ENCODE measurements at places on chromosomes 11 and 22. TPM values are rescaled to one million over a fixed set of nuclear protein-coding genes. Genes with fewer than 3 reads are reported as not detected.

DNA sequence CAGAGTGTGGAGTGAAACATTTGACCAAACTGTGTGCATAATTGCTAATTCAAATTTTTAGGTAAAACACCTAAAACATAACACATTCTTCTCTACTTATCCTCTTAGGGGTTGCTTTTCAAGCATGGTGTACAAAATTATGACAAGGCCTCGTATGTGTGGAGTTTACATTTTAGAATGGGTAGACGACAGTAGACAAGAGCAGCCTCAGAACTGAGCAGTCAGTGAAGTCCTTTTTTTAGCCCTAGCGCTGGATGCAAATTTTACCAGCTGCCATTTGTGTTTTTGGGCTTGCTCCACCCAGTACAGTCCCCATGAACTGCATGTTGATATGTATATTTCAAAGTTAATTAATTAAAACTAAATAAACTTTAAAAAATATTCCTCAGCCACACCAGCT lies 64.7 kb upstream of the TOP3B start:
- H3K36me3 ChIP-seq: no peaks in the 10 kb centered on the region
- no peaks in the 10 kb centered on the region for H3K27me3 ChIP-seq
- no peak for DNase-seq
- no peak overlapping the region for H3K27ac ChIP-seq
- H3K4me3 ChIP-seq: no peak overlapping the region
- H3K4me1 ChIP-seq: no peaks in the 10 kb centered on the region

GRCh38 chr11:102071497-102072472 lies 24.5 kb downstream of the CFAP300 start:
- no peak overlapping the region for H3K4me3 ChIP-seq
- H3K27ac ChIP-seq: no peak overlapping the region
- no peaks in the 10 kb centered on the region for H3K4me1 ChIP-seq
- H3K27me3 ChIP-seq: no peaks in the 10 kb centered on the region
- H3K36me3 ChIP-seq: no peaks in the 10 kb centered on the region
- DNase-seq: no peak

GRCh38 chr11:44747316-44747715 lies 20.6 kb downstream of the TSPAN18 start:
- DNase-seq: no peak
- H3K36me3 ChIP-seq: no peaks in the 10 kb centered on the region
- no peaks in the 10 kb centered on the region for H3K4me1 ChIP-seq
- H3K27ac ChIP-seq: no peak overlapping the region

DNA sequence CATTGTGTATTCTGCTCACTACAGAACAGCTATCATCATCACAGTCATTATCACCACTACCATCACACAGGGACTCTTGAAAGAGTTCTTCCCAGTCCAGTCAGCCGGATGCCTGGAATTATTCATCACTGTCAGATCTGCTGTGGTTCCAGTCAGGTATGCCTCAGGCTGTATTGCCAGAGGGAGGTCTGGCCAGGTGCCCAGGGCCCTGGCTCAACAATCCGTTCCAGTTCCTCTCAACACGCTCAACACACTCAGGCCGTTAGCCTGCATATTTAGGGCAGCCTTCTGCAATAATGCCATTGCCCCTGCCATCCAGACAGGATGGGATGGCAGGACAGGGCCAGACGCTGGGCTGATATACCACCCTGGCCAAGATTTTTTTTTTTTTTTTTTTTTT lies 28.6 kb upstream of the RASL10A start:
- H3K4me1 ChIP-seq: no peaks in the 10 kb centered on the region
- H3K27ac ChIP-seq: no peak overlapping the region
- H3K36me3 ChIP-seq: peaks cover 2% of the 10 kb centered on the region
- no peaks in the 10 kb centered on the region for H3K27me3 ChIP-seq
- no peak overlapping the region for H3K4me3 ChIP-seq

DNA sequence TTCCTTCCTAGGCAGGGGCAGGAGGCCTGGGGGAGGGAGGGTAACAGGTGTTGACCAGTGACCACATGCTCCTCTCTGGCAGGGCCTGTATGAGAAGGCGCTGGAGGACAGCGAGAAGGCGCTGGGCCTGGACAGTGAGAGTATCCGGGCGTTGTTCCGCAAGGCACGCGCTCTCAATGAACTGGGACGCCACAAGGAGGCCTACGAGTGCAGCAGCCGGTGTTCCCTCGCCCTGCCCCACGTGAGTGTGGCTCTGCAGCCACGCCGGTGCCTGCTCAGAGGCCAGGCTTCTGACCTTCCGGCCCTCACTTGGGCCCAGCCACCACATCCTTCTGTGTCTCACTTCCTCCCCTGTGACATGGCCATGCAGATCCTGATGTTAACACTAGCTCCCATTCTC lies 25.8 kb downstream of the ZC3H7B start:
- H3K27ac ChIP-seq: no peak overlapping the region
- H3K27me3 ChIP-seq: no peaks in the 10 kb centered on the region
- H3K36me3 ChIP-seq: no peaks in the 10 kb centered on the region
- no peak for DNase-seq
- H3K4me1 ChIP-seq: no peaks in the 10 kb centered on the region

Gene RHOD
- total RNA-seq: 20.1 TPM

Gene NCF4
- 22.9 TPM for total RNA-seq

DNA sequence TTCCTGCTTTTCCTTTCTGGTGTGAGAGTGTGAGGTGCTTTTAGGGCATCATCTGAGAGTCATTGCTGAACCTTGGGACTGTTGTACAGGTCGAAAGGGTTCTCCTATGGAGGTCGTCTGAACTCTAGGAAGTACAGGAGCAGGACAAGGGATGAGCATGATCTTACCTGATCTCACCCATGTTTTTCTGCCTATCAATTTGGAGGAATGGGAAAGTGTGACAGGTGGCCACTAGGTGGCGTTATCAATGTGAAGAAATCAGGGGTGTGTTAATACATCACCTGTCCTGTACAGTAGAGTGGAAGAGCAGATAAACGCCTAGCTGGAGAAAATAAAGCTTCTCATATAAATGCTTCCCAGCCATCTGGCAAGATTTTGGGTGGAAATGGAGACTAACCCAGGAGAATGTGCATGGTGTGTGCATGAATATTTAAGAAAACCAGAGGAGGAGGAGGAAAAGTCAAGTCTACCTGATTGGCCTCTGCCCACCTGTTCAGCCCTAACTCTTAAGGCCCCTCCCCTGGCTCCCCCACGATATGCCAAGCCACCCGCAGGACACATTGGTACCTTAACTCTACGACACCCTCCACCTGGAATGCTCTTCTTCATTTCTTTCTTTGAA lies 72.0 kb upstream of the NARS2 start:
- no peak overlapping the region for H3K27ac ChIP-seq
- no peaks in the 10 kb centered on the region for H3K27me3 ChIP-seq
- no peak for DNase-seq
- H3K4me1 ChIP-seq: no peaks in the 10 kb centered on the region

DNA sequence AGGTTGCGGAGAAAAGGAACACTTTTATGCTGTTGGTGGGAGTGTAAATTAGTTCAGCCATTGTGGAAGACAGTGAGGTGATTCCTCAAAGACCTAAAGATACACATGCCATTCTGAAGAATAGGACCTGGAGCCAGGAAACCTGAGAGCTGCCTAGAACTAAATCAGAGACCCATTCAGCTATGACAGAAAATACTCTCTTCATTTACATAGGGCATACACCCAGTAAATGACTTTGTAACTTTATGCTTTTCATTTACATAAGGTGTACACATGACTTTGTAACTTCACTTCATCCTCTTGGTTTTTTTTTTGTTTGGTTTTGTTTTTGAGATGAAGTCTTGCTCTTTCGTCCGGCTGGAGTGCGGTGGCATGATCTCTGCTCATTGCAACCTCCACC lies 25.1 kb upstream of the APLNR start:
- no peaks in the 10 kb centered on the region for H3K36me3 ChIP-seq
- no peaks in the 10 kb centered on the region for H3K27me3 ChIP-seq
- DNase-seq: no peak
- H3K27ac ChIP-seq: no peak overlapping the region
- H3K4me3 ChIP-seq: no peak overlapping the region

DNA sequence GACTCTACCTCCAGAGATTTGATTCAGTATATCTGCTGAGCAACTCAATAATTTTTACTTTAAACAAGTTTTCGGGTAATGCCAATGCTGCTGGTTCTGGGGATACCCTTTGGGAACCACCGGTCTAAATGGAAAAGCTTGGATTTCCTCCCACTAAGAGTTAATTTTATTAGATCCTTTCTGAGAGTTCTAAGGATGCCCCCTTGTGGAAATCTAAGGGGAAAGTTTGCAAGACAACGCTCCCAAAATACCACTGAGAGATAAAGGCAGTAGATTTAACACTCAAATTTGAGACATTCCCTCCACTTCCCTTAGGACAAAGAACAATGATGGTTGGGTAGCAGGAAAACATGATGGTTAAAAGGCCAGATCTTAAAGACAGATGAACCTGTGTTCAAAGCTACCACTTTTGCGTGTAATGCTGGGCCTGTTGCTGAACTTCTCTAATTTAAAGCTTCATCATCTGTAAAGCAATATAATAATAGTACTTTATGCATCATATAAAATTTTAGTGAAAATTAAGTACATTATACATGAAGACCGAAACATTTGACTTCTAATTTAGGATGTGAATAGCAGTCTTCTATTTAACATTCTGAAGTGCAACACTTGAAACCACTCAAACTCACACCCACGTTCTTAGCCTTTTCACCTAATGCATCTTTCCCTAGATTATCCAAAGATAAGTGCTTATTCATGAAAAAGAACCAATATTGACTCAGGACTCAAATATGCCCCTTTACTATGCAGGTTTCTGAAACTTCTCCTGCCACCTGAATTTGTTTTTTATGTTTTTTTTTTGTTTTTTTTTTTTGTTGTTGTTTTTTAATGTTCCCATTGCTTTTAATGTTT lies 110.1 kb upstream of the LUZP2 start:
- no peaks in the 10 kb centered on the region for H3K4me1 ChIP-seq
- no peak for DNase-seq
- H3K4me3 ChIP-seq: no peak overlapping the region
- H3K27ac ChIP-seq: no peak overlapping the region
- H3K36me3 ChIP-seq: no peaks in the 10 kb centered on the region
- no peaks in the 10 kb centered on the region for H3K27me3 ChIP-seq

All from aorta (tissue), 5 donors.